ENCODE measurements at places on chromosomes 13 and 19.

DNA sequence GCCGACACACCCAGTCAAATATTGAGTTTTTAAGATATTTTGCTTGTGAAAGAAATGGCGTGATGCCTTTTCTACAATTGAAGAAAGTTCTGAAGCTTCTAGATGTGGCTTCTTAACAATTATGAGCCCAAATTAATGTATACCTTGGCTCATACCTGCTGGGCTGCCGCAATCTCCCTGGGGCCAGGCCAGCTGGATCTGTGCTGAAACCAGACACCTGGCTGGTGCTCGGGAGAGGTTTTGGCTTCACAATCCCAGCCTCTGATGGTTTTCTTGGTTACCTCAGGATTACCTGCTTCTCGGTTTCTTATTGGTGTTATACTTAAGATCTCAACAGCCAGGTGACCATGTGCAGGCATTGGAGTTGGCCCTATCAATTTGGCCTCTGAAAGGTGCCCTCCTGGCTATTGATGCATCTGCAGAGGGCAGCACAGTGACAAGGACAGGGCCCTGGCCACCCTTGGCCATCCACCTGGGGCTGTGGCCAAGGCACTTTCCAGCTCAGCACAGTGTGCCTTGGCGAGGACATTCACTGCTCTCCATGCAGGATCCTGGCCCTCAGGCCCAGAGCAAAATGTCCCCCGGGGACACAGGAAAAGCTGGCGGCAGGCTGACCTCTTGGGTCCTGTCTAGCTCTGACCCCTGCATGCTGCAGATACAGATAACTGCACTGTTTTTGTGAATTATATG is 305.0 kb downstream of the ZNF536 start:
- DNase-seq = no peak

DNA sequence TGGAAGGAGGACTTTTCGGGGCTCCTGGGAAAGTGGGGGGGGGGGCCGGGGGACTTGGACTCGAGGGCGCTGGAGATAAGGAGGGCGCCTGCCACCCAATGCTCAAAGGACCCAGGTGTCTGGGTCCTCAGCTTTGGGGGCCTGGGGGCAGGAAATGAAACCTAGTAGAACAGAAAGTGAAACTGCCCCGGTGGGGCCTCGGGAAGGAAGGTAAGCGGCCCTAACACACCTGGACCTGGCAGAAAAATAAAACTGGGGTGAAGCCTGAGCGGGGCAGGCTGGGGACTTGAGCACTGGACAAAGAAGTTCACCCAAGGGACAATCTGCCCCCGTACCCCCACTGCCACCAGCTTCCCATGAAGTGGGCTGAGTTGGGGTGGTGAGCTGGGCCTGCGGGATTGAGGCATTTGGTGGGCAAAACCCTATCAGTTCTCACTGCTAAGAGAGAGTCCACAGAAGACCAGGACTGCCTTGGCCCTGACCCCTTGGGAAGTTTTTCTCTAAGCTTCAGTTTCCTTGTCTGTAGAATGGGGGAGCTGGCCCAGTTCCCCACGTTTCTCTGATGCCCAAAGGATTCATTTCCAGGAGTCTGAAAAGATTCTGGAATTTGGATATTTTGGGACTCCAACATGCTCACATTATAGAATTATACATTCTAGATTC is 2.3 kb downstream of the PRKD2 start:
- DNase-seq = no peak

- DNase-seq = peak; percentile 90
These were observed 68.7 kb downstream of the RASL11A start for GRCh38 chr13:27339299-27339698.

GRCh38 chr19:3700242-3701032 is at the start of gene PIP5K1C:
PIP5K1C (minus strand) TSS chr19:3700468; CDS start chr19:3700390, 78 bp downstream.
- peak; percentile 85 for DNase-seq

GRCh38 chr13:112186091-112186490 is 119.1 kb downstream of the SOX1 start:
- no peak for DNase-seq

DNA sequence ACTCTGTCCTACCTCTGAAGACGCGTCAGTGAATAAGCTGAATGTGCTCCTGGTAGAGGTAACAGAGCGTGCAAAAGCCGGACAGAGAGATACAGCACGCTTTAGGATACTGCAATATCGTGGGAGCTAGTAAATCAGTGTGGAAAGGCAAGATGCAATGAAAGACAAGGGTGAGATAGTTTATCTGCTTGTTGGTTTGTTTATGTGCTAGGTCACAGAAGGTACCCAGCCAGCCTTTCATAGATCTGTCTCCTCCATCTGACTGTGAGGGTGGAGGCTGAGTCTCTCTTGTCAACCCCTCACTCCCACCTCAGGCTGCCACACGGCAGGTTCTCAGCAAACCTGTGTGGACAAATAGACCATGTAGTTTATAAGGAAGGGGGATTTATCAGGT is 904 bp upstream of the GIPC1 start:
- no peak for DNase-seq

Measured in mesendoderm (in vitro differentiated cells).